GM23248 (cell line): ENCODE measurements at places on chromosomes 2 and 18. TPM values are rescaled to one million over a fixed set of nuclear protein-coding genes. Genes with fewer than 3 reads are reported as not detected.

The C18orf54 gene
- 2.8 TPM in 2 replicates for total RNA-seq

The SMAD7 gene
- 43.6 and 51.7 TPM in 2 replicates for total RNA-seq

The CDH7 gene
- not detected in 2 replicates for total RNA-seq

GRCh38 chr18:80159713-80160636, 50.9 kb downstream of the ADNP2 start:
- no peaks in the 10 kb centered on the region for H3K36me3 ChIP-seq
- DNase-seq = peak; percentile 20
- no peak overlapping the region for H3K4me3 ChIP-seq
- H3K27me3 ChIP-seq = no peaks in the 10 kb centered on the region
- H3K4me1 ChIP-seq = no peaks in the 10 kb centered on the region

DNA sequence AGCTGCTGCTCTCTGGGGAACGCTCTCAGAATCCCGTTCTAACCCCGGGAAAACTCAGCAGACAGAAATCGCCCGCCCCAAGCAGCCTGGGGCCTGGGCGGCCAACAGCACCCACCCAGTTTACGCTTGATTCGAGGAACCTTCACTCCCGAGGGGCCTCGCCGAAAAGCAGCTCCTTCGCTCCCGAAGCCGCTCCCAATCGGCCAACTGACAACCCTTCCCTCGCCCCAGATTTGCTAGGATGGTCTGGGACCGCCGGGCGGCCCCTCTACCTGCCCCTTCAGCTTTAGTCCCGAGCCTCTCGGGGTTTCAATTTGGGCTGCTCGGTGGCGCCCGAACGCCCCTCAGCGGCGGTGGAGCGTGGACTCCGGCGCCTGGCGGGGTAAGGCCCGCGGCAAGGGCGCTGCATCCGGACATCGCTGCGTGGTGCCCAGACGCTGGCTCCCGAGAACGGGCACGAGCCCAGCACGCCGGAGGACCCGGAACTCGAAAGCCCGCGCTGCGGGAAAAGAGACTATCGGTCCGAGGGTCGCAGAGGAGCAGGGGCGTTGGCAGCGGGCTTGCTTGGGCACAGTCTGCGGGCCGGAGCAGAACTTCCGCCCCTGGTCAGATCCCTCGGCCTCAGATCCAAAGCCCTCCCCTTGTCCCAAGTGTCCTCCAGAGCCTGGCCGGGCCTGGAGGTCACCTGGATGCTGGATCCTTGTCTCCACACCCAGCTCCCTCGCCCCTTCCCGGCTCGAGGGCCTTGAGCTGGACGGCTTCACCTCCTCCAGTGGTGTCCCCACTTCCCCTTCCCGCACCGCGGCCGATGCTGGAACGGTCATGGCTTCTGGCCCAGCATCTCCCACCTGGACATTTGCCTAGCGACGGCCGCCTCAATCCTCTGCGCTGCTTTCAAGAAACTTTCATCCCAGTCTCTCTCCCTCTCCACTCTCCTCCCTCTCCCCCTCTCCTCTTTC, 3.0 kb upstream of the OTX1 start:
- peaks cover 9% of the 10 kb centered on the region; the same call in 1 of the 2 replicates for H3K4me1 ChIP-seq
- H3K27ac ChIP-seq = no peak overlapping the region
- H3K36me3 ChIP-seq = peaks cover 19% of the 10 kb centered on the region
- no peak overlapping the region for H3K4me3 ChIP-seq
- H3K27me3 ChIP-seq = peaks cover 29% of the 10 kb centered on the region
